ENCODE measurements at places on chromosomes 11 and 22.

DNA sequence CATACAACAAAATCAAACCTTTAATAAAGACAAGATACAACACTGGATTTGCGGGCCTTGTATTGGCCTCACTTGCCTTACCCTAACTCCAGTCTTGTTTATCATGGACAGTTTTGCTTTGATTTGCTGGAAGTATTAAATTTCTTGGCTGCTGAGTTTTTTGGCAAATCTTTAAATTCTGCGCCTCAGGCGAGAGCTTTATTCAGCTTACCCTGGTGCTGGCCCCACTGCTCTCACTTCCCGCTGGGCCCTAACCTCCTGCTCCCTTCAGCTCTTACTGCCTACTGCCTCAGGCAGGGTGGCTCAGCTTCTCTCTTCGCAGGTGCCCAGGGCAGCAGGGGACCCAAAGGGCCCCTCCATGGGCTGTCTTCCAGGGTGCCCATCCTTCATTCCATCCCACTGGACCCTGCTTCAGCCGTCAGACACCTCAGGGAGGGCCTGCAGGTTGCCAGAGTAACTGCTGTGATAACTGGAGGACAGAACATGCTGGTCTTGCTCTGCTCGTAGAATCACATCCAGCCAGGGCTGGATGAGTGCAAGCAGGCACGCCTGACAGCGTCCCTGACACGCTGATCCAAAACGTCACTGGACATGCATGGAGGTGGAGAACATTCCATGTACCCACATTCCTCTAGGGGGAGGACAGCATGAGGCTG lies 45.7 kb upstream of the TUB start:
- DNase-seq = no peak

GRCh38 chr11:45233804-45234170 lies 52.4 kb downstream of the SYT13 start:
- DNase-seq = no peak

DNA sequence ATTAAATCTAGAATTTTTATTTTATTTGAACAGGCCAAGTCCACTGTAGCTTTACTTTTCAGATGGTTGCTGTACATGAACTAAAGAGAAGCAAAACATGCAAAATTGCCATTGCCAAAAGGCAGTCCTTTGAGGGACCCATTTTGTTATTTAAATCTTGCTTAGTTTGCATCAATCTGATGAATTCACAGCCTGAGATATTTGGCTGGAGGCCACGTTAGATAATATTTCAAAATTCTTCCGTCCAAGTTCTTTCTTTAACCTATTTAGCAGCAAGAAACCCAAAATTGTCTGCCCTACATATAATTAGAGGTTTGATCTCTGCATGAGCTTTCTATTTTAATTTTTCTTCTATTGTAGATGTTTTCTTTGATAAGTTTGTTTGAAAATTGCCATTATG lies 1706.9 kb upstream of the RAG2 start:
- no peak for DNase-seq

DNA sequence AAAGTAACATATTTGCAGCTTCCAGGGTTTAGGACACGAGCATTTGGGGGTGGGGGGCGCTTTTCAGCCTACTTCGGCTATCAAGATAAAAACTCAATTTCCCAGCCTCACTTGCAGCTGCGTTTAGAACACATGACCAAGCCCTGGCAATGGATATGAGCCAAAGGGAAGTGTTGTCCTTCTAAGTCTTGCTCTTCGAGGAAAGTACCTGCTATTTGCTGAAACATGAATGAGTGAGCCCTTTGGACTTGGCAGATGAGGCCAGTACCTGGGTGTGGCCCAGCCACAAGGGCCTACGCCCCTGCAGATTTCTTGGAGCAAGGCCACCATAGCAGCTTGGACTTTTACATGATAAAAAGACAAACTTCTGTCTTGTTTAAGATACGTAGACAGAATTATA lies 60.2 kb upstream of the SORL1 start:
- DNase-seq = no peak

DNA sequence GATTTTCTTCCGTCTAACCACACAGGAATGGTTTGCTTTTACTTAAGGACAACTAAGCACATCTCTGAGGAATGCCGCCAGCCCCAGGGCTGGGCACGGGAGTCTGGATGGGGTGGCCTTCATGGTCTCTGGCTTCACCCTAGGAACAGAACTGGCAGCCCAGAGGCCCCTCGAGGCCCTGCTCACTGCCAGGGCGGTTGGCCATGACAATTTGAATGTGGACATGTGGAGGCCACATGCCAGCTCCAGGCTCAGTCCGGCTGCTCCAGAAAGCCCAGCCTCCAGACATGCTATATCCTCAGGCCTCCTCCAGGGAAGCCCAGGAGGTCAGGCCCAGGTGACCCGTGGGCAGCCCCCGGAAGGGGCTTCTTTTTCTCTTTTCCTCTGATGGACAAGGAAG lies 84.0 kb upstream of the FGF3 start:
- DNase-seq = no peak

- DNase-seq = no peak
Measured at GRCh38 chr11:103948187-103948763, 88.2 kb upstream of the DDI1 start.

GRCh38 chr11:97943493-97943892 lies 1077.3 kb upstream of the CNTN5 start:
- no peak for DNase-seq

DNA sequence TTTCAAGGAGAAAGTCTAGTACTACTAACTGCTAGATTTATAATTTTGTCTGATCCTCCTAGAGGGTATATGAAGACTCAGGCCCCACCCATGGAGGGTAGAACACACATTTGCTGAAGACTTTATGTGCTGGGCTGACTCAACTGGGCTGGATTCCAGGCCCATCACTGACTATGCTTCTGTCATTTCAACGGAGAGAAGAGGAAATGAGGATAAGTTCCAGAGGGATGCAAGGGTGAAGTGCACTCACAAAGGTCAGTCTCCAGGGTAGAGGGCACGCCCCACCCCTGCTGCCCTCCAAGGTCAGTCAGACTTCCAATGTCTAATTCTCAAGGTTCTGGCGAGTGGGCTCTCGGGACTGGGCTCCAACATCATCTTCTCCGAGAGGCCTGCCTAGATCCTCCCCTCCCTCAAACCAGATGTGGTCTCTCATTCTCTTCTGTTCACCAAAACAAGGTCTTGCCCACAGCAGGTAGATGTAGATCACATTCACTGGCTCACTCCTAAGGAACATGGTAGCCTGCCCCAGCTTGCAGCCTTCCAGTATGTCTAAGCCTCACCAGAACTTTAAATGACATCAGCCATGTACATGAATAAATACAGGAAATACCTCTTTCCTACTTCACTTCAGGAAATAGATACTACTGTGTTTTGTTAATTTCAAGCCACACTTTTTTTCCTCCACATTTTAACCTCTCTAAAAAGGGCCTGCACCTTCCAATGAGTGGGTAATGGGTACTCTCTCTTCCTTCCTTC lies 7.3 kb upstream of the C11orf86 start:
- DNase-seq = no peak

Data from breast epithelium (tissue), 4 donors.